Suppressor macrophage treated with lipopolysaccharide for 1 hour (primary cell): ENCODE measurements at places on chromosomes 12 and 14.
A peak's percentile ranks its signal among the peaks of the same experiment; 100 is the strongest.

- DNase-seq = no peak
Observed at GRCh38 chr12:92183575-92183974, 37.9 kb upstream of the BTG1 start.

DNA sequence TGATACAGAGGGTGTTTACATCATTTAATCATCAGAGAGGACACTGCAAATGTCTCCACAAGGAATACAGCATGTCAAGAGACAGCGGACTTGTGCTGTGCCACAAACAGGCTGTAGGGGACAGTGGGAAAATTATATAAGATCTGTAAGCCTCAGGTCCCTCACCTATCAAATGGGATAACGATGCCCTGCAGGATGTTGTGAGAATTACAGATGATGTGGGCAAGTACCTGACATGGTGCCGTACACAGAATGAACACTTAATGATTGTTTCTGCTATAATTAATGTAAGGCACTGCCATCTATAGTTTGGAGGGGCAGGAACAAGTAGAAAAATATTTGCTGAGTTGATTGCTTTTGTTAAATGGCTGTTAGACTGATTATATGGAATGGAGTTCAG is 81.9 kb upstream of the GTF2A1 start:
- no peak for DNase-seq

DNA sequence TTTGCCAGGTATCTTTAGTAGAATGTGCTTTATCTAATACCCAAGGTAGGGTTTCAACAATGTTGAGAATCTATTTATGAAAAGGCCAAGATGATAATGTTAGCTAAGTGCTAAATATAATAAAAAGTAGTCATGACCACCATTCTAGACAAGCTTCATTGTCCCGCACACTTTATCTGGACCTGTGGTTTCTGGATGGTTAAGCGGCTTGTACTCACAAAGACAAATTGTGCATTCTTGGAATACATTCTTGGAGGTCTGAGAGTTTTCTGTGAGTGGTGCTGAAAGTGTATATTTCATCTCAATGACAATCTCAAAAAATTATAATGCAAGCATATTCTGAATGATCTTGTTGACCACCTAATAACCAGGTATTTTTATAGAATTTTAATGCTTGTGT is 646.9 kb downstream of the DIO2 start:
- no peak for DNase-seq

- peak; percentile 77 for DNase-seq
Observed at GRCh38 chr12:110600254-110600653, 13.7 kb upstream of the TCTN1 start.

DNA sequence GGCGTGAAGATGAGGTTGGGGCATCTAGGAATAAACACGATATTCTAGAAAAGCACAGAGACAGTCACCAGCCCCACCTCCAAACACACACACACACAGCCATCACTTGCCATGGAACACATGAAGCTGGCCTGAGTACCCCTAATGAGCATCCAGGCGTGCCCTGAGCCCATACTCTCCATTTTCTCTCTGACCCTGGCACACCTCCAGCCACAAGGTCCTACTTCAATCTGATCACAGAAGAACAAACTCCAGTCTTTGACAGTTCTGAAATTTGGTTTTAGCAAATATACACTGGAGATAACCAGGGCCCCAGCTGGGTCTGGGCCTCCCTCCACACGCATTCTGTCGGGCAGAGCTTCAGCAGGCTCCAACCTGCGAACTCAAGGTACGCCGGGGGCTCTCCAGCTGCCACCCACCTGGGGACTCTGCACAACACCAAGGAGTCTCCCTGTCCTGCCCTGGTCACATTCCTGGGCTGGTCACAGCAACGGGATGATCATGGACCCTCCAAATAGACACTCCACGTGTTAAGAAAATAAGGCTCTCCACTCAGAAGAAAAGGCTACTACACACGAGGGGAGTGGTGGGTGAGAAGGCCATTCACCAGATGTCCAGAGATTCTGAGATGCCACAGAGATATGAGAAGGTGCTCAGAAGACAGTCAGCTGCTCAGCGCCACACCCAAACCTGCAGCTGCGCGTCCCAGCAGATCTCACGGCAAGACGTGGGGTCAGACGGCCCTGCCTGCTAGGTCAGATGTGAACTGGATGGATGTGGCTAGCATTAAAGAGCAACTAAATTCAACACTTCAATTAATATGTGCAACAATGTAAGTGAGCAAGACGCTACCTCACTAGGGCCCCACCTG is 57.0 kb upstream of the PNMA1 start:
- DNase-seq = no peak

DNA sequence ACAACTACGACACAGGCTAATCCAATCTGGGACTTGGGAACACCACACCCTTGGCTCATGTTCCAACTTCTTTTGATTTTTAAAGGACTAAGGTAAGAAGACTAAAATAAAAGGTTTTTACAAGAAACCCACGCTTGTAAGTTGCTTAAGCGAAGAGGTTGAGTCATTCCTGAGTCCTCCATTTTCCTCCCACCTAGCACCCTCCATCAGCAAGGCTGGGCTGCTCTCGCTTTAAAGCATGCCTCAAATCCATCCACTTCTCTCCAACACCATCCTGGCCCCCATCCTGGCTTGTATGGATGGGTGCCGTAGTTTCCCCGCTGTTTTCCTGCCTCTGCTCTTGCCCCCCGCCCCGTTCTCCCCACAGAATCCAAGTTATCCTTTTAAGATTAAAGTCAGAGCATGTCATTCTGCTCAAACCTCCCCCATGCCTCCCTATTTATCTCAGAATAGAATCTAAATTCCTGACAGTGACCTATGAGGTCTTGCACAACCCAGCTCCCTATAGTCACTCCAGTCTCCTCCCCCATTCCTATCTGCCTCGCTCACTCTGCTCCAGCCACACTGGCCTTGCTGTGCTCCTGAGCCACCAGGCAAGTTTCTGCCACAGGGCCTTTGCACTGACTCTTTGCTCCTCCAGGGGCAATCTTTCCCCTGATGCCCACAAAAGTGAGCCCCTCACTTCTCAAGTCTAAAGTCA is 34.5 kb downstream of the SCARB1 start:
- DNase-seq = peak; percentile 19

GRCh38 chr12:53975064-53975471 is 314 bp upstream of the HOTAIR start:
- DNase-seq = no peak

- DNase-seq = peak; percentile 54
Observed at GRCh38 chr14:99945732-99946651, 119.2 kb upstream of the EVL start.

DNA sequence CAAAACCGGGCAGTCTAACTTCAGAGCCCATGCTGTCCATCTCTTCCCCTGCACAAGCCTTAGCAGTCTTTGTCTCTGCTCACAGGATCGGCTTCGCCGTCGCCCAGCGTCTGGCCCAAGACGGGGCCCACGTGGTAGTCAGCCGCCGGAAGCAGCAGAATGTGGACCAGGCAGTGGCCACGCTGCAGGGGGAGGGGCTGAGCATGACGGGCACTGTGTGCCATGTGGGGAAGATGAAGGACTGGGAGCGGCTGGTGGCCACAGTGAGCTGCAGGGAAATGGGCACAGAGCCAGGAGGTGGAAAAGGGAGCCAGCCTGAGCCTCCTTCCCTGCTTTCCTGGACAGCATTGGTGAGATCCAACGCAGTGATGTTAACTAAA is 14.2 kb upstream of the CARMIL3 start:
- no peak for DNase-seq

- no peak for DNase-seq
Observed at GRCh38 chr14:26252176-26252575, 345.7 kb downstream of the NOVA1 start.

- no peak for DNase-seq
Observed at GRCh38 chr14:60357551-60358149, 108.6 kb downstream of the PPM1A start.

DNA sequence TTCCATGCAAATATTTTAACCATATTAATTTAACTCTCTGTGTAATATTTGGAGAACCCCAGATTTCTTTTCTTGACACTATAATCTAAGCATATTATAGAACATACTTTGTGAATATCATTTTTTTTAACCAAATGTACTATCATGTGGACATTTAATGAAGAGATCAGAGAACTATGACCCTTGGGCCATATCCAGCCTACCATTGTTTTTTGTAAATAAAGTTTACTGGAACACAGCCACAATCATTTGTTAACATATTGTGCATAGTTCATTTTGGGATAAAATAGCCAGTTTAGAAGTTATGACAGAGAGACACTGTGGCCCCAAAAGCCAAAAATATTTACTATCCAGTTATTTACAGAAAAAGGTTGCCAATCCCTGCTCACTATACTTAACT is 338.2 kb downstream of the TMEM117 start:
- no peak for DNase-seq

GRCh38 chr12:88336076-88336739 is 194.1 kb downstream of the TMTC3 start:
- DNase-seq = no peak

GRCh38 chr12:58915634-58916033 is 4.7 kb downstream of the LRIG3 start:
- DNase-seq = no peak

GRCh38 chr12:124006085-124006845 is 33.2 kb downstream of the ZNF664 start:
- DNase-seq = peak; percentile 55

DNA sequence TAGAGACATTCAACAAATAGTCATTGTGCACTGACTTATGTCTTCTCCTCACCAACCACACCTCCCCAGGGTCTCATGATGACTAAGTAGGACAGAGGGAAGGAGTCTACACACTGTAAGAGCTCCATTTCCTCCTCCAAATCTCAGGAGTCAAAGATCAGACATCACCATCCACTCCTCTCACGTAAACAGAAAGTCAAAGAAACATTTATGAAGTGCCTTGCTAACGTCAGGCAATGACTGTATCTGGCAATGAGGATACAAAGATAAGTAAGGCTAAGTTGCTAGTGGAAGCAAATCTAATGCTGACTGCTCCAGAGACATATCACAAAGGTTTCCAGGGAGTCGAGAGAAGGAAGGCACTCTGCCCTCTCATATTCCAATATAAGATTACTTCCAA is 88.9 kb downstream of the SLC2A13 start:
- DNase-seq = no peak

DNA sequence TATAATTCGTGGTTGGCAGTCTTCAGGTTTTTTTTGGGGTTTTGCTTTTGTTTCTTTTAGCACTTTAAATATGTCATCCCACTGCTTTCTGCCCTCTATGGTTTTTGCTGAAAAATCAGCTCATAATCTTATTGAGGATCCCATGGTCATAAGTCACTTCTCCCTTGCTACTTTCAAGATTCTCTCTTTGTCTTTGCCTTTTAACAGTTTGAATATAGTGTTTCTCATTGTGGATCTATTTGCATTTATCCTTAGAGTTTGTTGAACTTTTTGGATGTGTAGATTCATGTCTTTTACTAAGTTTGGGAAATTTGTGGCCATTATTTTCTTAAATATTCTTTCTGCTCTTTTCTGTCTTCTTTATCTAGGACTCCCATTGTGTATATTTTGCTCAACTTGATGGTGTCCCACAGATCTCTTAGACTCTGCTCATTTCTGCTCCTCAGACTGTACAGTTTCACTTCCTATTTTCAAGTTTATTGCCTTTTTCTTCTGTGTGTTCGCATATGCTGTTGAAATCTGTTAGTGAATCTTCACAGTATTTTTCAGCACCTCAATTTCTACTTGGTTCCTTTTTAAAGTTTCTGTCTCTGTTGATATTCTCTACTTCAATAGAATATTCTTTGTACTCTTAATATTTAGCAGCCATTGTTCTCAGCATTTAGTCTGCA is 70.8 kb downstream of the WNK1 start:
- DNase-seq = peak; percentile 84

GRCh38 chr12:115755061-115755724 is 522.3 kb downstream of the MED13L start:
- DNase-seq = no peak

GRCh38 chr14:93234798-93235197 is 27.7 kb downstream of the UBR7 start:
- no peak for DNase-seq

GRCh38 chr12:16389594-16389993 is 42.1 kb downstream of the MGST1 start:
- peak; percentile 85 for DNase-seq

DNA sequence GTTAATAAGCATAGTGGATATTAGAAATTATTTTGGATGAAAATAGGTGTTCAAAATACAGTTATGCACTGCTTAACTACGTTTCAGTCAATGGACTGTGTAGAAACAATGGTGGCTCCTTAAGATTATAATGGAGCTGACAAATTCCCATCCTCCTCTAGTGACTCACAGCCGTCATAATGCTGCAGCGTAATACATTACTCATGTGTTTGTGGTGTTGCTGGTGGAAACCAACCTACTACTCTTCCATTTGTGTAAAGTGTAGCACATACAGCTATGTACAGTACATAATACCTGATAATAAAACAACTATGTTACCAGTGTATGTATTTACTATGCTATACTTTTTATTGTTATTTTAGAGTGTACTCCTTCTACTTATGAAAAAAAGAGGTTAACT is 111.2 kb upstream of the TMCC3 start:
- peak; percentile 60 for DNase-seq

DNA sequence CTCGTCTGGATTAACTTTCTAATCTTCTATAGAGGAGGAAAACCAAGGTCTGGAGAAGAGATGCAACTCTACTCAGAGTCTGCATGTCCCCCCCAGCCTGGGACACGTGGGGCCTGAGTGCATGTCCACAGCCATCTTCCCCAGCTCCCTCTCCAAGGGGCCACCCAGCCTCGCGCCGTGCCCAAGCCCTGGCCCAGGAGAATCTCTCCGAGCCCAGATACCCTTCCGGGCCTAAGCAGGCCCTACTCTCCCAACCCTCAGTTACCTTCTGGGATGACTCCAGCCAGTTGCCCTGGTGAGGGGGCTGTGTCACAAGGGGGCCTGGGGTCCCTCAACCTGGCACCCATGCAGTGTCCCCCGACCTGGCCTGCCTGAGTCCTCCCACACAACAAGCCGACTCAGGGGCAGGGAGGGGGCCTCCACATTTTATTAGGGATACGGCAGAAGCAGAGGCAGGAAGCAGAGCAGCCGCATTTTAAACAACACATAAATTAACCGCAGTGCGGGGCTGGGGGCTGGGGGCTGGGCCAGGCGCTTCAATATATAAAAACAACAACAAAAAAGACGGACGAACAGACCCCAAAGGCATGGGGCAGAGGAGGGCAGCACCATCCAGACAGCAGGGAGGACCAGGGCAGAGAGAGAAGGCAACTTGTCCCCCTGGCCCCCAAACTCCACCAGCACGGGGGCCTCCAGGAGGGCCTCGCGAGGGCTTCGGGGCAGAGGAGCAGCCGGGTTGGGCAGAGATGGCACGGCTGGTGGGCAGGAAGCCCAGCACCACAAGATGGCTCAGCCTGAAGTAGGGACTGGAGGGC is 37.3 kb downstream of the NCKAP5L start:
- no peak for DNase-seq

DNA sequence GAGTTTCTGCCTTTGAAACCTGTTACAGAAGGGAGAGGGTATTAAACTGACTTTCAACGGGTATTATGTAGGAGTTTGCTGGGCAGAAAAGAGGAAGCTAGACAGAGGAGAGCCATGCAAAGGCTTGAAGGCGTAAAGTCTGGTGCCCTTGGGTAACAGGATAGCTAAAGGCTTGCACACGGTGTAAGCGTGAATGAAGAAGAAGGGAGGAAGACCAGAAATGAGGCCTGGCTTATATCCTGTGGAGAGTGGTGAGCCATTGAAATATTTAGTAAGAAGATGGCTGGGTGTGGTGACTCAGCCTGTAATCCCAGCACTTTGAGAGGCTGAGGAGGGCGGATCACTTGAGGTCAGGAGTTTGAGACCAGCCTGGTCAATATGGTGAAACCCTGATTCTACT is 22.6 kb downstream of the SUDS3 start:
- DNase-seq = peak; percentile 47
